ENCODE measurements at places on chromosomes 13 and 19.

DNA sequence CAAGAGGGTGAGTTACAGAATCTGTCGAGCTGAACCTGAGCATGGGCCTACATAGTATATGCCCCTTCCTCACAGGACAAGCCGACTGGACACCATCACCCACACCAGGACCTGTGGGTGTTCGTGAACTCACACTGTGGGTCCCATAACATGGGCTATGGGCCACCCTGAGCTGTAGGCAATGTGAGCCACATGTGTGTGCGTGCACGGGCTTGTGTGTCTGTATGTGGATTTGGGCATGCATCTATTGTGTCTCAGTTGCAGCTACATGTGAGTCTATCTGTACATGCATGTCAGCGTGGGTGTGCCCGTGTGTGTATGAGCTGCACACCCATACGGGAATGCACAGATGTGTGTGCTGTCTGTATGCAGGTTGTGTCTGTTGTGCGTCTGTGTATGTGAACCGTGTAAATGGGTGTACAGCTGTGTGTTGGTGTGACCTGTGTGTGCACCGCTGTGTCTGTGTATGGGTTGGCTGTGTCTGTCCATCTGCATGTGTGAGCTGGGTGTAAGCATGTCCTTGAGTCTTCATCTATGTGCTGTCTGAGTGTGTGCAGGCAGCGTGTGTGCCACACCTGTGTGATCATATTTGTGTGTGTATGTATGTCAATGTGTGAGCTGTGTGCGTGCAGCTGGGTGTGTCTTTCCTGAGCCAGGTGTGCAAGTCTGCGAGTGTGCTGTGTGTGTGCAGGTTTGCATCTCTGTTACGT, 1.7 kb downstream of the NOTCH3 start:
- no peak for DNase-seq

GRCh38 chr13:59890054-59890453, 273.7 kb downstream of the DIAPH3 start:
- no peak for DNase-seq

DNA sequence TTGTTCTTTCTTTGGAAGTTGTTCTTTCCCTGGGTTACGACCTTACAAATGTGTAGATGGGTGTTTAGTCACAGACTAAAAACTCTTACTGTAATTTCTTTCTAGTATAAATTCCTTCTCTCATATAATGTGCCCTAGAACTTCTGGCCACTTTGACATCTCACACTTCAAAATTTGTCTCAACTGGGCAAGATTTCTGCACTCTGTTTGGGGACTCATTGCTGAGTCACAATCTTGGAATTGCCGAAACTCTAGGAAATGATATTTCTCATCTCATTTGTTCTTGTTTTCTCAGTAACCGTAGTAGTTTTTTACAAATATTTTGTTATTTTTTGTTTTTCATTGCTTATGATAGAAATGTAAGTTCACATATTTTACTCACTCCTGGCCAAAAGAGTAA, 2523.2 kb upstream of the PCDH20 start:
- no peak for DNase-seq

GRCh38 chr19:49497047-49497788, 984 bp downstream of the RPS11 start:
- no peak for DNase-seq

DNA sequence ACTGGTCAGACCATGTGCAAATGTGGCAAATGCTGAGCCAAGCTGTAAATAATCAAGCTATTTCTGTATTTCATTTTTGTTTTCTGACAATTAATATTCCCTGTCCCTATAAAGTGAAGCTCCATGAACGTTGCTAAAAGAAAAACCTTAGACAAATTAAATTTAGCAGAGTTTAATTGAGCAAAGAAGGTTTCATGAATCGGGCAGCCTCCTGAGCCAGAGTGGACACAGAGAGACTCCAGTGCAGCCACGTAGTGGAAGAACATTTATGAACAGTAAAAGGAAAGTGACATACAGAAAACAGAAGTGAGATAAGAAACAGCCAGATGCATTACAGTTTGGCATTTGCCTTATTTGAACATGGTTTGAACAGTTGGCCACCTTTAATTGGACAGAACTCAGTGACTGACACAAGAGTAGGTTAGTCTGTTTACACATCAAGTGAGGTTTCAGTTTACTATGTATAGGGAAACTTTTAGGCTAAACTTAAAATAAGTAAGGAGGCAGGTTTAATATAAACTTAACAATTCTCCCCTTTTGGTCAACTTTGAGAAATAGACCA, 69.7 kb downstream of the UFM1 start:
- peak; percentile 44 for DNase-seq

- no peak for DNase-seq
These were observed 489.1 kb downstream of the DIAPH3 start for GRCh38 chr13:59674616-59675015.

- peak; percentile 56 for DNase-seq
These were observed 3.8 kb upstream of the CCDC124 start for GRCh38 chr19:17929056-17929455.

GRCh38 chr13:106163426-106163825, 372.0 kb downstream of the EFNB2 start:
- DNase-seq = no peak

GRCh38 chr19:7076151-7076550, 6.6 kb downstream of the ZNF557 start:
- DNase-seq = no peak

DNA sequence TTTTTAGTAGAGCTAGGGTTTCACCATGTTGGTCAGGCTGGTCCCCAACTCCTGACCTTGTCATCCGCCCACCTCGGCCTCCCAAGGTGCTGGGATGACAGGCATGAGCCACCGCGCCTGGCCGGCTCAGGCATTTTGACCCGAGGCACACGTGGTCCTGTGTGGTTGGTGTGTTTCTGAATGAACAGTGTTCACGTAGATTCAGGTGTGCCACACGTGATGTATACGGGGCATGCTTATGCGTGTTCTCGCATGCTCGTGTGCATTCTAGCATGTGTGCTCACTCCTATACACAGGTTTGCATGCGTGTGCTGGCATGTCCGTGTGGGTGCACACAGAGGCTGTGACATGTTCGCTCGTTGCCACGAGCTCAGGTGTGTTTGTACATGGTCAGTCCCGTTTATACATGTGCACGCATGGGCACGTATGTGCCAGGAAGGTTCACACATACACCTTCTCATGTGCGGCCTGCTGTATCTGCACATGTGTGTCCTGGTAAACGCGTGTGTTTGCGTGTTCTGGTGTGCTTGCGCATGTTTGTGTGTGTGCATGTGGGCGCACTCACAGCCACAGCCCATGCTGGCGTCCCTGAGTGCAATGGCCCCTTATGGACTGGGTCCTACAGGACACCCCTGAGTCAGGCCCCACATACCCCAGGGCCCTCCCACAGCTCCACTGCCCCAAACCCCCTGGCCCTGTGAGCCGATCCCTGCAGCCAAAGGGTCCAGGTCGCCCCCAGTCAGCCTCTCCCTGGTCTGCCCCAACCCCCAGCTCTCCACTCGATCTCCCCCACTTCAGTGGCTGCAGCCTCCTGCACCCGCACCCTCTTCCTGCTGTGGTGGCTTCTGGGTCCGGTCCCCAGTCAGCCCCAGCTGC, 20.6 kb upstream of the TCF3 start:
- DNase-seq = no peak

GRCh38 chr13:98071316-98071715, 71.6 kb upstream of the FARP1 start:
- no peak for DNase-seq

DNA sequence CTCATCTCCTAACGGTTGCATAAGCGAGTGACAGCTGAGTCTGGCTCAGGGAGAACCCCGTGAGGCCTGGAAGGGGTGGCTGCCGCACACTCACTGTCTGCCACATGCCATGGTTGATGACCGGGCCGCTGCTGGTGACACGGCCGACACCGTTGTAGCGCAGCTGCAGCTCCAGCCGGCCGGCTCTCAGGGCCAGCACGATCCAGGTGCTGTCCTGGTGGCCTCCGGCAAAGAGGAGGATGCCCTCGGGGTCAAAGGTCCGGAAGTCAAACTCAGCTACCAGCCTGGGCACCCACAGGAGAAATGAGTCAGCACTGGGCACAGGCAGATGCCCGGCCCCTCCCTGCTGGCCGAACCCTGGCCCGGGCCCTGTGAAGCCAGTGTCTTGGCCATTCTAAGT, 31.7 kb downstream of the GAS6 start:
- DNase-seq = no peak

DNA sequence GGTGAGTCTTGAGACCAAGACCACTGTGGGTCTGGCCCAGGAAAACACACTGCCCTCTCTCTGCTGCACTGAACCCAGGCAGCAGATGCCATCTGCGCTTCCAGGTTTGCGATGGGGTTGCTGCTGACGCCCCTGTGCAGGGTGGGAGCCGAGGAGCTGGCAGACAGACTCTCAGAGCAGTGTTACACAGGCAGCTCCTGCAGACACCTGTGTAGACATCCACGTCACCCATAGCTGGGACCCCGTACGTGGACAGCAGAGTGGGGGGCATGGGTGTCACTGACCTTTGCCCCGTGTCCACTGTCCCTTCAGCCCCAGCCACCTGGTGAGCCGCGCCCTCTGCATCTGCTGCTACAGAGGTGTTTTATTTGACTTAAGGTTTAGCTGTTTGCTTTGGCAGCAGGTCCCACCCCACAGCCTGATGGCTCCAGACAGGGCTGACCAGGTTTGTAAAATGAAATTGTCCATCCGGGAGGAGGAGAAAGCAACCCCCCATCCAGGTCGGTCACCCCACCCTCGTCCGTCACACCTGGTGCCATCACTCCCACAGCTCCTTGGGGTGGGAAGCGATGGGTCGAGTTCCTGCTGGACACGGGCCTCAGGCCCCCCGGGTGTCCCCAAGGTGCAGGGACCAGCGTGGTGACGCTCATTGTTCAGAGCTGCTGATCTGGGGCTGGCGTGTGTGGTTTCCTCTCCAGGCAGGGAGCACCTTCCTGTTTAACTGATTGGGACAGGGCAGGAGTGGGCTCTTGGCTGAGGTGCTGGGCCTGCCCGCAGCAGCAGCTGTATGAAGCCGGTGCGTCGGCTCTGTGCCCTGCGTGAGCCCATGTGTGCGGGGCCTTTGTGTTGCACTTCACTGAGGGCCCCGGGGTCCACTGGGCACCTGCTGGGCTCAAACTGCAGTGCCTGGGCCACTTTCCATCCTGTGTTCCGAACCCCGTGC, 28.4 kb downstream of the MCF2L start:
- no peak for DNase-seq

GRCh38 chr19:8487137-8487851, 15.1 kb downstream of the PRAM1 start:
- DNase-seq = no peak

DNA sequence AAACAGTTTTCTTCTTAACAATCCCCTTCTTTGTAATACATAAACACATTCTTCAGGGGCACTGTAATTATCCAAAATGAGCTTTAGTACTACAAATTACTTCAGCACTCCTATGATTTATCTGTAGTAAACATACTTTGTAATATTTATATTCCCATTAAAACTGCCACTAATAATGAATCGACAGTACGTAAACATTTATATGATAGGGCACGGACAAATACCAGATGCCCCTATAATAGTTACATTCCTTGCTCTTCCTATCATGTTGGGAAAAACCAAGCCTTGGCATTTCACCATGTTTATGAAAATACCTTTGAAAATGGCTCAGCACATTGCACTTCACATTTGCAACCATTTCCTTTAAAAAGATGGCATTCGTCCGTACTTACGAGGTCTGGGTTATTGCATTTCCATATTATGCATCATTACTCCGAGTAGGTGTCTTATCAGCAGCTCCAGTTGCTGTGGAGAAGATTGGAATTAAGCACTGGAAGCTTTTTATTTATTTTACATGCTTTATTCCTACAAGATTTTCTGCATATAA, 1043.4 kb downstream of the DIAPH3 start:
- no peak for DNase-seq

DNA sequence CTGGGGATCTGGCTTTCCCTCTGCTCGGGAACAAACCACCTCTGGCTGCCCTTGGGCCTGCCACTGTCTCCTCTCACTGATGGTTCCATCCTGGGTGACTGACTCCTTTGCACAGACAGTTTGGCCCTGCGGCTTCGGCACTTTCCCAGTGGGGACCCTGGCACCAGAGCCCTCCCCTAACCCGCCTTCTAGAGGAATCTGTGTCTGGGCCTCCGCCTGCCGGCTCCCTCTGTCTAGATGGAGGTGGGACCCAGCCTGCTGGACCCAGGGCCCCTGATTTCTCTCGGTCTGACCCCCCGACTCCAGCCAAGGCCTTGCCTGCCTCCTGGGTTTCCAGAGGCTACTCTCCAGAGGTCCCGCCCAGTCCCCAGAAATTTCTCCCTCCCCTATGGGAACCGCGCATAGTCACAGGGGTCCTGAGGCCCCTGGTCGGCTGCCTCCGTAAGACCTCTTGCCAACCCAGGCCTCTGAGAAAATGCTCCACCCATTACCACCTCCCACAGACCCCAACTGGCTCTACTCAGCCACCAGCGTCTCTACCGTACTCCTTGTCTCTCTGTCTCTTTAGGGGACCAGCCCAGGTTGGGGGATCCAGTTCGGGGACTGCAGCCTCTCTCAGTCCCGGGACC, 2.7 kb downstream of the CCDC106 start:
- no peak for DNase-seq

DNA sequence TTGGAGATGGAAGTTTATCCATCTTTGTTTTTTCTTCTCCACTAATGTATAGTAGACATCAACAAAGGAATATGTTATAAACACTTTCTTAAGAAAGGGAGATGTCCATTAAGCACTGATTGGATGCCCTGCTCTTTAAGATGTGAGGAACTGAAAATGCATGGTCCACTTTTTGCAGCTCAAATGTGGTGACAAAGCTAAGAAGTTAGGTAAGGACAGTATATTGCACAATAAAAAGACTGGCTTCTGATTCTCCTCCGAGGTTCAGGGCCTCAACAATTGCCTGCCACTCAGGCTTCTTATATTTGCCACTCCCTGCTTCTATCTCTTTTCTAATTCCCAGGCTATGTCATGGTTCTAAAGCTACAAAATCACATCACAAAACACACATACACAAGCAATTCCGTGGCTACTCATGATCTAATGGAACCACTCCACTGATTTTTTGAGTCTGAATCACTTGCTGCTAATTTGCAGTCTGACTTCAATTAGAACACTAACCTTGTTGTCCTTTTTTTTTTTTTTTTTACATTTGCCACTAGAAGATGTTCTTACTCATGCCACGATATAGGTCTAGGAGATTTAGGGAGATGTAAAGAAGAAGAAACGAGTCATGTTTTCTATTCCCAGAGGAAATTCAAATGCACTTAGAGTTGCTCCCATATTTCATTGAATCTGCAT, 29.6 kb upstream of the TNFSF11 start:
- DNase-seq = no peak

DNA sequence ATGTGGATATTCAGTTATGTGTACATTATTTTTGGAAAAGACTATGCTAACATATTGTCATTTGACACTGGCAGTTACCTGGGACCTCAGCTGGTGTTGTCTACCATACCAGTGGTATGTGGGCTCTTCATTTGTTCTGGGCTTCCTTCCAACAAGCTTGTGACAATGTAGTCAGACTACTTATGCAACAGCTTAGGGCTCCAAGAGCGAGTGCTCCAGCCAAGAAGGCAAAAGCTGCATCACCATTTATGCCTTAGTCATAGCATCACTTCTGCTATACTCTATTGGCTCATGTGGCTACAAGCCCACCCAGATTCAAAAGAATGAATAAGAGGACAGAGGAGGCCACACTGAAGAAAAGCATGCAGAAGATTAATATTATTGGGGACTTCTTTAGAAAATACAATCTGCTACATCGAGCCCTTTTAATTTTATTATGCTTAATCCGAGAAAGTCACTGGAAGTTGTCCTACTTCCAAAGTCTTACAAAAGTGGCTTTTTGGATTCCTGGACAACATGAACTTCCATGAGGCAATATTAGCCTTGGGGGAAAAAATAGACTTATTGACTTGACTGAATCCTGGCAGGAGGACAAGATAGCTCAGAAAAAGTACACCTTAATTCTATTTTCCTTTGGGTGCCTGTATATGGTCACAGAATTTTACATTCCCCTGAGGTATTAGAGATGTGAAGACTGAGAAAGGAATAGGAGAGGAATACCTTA, 529.4 kb upstream of the HTR2A start:
- no peak for DNase-seq

All from GM12864 (cell line).